Natural killer cell treated with Interleukin-12 subunit alpha and Interleukin-12 subunit beta and Interleukin-15 and Interleukin-18, amount 100 ng/mL, for 72 hours (primary cell): ENCODE measurements at places on chromosomes 16 and 17.

DNA sequence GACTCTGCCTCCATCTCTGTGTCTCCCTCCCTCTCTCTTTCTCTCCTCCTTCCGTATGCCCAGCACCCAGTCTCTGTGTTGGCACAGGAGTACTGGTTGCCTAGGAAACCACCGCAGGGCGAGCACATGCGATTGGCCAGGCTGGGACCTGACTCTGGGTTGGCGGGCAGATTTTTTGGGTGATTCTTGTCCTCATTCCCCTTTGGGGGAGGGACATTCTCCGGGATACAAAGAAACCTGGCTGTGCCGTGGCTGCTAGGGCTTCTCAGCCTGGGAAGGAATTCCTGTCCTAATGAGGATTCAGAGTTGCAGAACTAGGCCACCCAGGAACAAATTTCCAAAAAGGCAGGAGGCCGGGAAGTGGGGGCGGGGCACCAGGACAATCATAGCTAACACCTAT lies 168.9 kb downstream of the SHISA9 start:
- no peak for DNase-seq

- DNase-seq: peak; percentile 79
Measured at GRCh38 chr17:81309140-81309858, 14.2 kb upstream of the SLC38A10 start.

DNA sequence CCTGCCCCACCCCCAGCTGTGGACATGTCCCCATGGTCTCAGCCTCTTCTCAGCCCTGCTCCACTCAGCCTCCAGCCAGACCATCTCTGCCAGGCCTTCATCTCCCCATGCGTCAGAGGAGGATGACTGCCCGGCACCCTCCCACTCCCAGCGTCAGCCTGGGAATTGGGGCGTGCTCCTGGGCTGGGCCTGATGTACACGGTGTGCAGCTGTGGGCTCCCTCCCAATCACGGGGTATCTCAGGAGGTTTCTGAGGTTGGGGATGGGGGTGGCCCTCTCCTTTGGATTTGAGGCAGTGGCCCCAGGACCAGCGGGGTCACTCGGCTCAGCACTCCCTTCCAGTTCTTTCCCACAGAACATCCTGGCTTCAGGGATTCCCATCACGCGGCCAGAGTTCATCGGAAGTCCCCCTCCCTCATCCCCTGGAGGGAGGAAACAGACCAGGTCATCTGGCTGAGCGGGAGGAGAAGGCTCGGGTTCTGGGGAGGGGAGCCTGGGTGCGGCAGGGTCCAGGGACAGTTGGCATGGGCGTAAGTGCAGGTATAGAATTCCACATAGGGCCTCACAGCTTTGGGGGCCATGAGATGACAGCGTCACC lies 36.9 kb downstream of the SOCS3 start:
- no peak for DNase-seq

DNA sequence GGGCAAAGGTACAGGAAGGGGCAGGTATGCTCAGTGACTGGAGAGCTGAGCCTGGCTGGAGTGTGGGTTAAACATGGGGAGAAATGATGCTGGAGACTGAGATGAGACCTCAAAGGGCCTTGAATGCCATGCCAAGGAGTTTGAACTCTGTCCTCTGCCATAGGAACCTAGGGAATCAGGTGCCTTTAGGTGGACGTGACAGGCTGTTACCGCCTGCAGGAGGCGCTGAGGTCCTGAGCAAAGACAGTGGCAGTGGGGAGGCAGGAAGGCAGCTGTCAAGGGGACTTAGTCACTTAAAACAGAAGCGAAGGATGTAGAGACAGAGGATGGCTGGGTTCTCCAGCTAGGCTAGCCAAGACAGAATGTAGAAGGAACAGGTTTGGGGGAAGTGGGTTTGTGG lies 9.1 kb downstream of the PSMB3 start:
- DNase-seq: no peak

- DNase-seq: no peak
Measured at GRCh38 chr17:65395924-65396323, 165.5 kb downstream of the AXIN2 start.

- no peak for DNase-seq
Measured at GRCh38 chr16:78749745-78750268, 650.4 kb downstream of the WWOX start.

DNA sequence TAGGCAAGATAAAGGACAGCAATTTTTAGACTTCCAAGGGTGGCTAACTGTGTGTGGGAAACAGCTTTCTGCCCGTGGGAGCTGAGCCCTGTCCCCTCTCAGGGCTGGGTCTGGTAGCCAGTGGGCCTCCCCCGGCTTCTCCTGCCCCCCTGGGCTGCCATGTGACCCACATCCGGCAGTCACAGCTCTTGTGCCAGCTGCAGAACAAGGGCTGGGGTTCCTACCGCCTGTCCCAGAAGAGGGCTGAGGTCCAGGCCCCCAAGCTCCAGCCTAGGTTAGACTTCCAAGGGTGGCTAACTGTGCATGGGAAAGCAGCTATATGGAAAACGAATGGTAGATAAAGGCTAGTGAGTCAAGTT lies 6.1 kb downstream of the GAST start:
- DNase-seq: no peak

GRCh38 chr17:33803686-33804085 lies 451.4 kb upstream of the CCL2 start:
- DNase-seq: no peak

- no peak for DNase-seq
Measured at GRCh38 chr16:47046726-47047523, 73.5 kb upstream of the DNAJA2 start.

GRCh38 chr17:39822051-39822451 lies 42.1 kb downstream of the IKZF3 start:
- no peak for DNase-seq

GRCh38 chr16:55588799-55589198 lies 22.3 kb downstream of the CAPNS2 start:
- no peak for DNase-seq

DNA sequence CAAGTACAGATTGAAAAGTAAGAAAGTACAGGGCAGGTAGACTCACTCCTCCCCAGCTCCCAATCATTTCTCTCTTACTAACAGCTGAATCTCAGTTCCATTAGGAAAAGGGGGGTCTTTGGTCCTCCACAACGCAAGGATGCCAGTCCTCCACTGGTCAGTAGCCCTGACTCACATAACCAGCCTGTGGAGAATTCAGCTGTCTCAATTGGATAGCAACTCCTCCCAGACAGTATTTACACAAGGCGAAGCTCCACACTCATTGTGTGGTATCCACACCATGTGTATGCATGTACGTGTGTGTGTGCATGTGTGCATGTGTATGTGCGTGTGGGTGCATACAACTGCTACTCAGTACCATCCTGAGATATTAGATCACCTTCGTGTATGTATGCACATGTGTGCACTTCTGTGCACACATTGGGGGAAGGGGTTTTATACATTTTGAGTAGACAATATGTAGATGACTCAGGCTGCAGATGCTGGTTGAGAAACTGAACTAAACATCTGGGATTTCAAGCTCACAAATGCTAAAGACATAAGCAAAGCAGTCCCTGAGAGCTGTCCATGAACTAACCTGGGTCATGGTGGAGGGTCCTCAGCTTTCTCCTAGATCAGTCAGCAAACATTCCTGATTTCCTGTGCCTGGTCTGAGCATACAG lies 240.1 kb downstream of the SLC39A11 start:
- DNase-seq: no peak

GRCh38 chr16:89905511-89906139 lies 13.0 kb upstream of the MC1R start:
- DNase-seq: no peak

GRCh38 chr17:61416540-61417363 lies 17.1 kb downstream of the TBX2 start:
- DNase-seq: peak; percentile 81

- no peak for DNase-seq
Measured at GRCh38 chr17:21239680-21240368, 13.4 kb downstream of the NATD1 start.
